ENCODE measurements at places on chromosomes 1 and 21.

- no peak for DNase-seq
These were observed 72.9 kb downstream of the SYT6 start for GRCh38 chr1:114080511-114081436.

DNA sequence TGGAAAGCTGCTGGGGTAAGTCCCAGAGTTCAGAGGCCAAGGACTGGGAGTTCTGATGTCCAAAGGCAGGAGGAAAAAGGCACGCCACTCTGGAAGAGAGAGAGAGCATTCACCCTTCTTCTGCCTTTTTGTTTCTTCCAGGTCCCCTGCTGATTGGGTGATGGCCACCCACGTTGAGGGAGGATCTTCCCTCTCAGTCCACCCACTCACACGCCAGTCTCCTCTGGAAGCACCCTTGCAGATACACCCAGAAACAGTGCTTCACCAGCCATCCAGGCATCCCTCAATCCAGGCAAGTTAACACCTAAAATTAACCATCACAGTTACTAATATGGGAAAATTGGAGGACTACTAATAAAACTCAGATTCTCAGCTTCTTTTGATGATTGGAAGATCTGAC lies 66.1 kb upstream of the PARP1 start:
- no peak for DNase-seq

DNA sequence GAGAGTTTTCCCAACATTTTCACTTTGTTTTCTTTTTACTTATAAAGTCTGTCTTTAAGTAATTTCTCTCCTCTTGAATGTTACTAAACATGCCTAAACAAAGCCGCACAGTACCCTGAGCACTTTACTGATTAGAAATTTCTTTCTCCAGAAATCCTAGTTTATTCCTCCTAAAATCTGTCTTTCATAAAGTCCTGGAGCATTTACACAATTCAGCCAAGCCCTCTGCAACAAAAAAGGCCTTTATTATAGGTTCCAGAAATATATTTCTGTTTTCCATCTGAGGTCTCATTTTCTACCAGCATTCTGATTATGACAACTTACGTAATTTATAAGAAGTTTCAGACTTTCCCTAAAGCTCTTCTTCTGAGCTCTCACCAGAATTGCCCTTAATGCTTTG lies 549.5 kb upstream of the OLFM3 start:
- DNase-seq: no peak

- DNase-seq: no peak
These were observed 17.8 kb upstream of the LRRC47 start for GRCh38 chr1:3814065-3814464.

DNA sequence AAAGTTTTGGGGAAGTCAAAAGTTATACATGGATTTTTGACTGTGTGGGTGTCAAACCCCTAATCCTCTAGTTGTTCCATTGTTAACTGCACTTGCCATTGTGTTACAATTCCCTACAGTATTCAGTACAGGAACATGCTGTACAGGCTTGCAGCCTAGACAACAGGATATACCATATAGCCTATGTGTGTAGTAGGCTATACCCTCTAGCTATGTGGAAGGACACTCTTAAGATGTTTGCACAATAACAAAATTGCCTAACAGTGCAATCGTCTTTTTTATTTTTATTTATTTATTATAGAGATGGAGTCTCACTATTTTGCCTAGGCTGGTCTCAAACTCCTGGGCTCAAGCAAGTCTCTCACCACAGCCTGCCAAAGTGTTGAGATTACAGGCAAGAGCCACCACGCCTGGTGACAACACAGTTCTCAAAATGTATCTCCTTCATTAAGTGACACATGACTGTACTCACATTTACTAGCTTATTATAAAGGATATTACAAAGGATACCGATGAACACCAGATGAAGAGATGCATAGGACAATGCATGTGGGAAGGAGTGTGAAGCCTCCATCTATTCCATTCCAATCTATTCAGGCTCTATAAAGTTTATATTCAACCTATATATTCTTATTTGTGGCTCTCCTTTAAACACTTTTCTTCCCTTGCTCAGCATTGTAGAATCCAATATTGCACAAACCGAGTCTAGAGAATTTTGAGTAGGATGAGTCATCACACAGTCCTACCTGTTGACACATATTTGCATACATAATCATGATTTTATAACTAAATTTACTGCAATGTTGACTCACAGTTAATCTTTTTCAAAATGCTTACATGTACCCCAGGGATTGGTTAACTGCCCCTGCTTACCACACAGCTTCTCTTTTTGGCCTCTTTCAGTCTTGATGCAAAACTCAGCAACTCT lies 28.4 kb upstream of the CEP350 start:
- no peak for DNase-seq

- no peak for DNase-seq
These were observed 39.8 kb downstream of the FAM78B start for GRCh38 chr1:166127003-166127402.

- no peak for DNase-seq
These were observed 106.9 kb downstream of the RIPK4 start for GRCh38 chr21:41659791-41660560.

DNA sequence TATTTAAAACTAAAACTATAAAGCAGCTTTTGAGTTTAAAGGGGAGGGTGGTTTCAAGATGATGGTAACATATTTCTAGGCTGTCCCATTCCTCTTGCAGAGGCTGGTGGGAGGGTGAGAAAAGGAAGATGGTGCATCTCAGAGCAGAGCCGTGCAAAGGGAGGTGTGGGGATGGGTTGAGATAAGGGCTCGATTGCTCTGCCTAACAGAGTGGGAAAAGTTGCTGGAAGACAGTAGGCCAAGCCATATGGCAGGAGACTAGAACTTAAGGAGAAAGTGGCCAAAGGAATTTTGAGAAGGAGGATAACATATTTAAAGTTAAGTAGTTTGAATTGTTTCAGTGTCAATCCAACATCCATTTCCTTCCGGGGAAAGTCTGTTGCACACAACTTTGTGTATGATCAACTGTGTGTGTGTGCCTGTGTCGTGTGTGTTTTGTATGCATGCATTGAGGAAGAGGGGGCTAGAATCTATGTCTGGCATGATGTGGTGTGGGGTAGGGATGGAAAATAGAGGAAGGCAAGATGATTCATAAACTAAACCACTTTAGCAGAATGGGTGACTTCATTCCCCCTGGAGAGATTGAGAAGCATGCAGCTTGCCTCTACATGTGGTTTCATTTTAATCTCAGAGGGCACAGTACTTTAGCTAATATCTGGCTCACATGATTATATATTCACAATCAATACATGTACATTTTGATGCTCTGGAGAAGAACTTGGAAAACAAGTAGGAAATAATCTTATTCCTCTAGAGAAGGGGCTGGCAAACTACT lies 145.0 kb upstream of the DNAH14 start:
- no peak for DNase-seq

DNA sequence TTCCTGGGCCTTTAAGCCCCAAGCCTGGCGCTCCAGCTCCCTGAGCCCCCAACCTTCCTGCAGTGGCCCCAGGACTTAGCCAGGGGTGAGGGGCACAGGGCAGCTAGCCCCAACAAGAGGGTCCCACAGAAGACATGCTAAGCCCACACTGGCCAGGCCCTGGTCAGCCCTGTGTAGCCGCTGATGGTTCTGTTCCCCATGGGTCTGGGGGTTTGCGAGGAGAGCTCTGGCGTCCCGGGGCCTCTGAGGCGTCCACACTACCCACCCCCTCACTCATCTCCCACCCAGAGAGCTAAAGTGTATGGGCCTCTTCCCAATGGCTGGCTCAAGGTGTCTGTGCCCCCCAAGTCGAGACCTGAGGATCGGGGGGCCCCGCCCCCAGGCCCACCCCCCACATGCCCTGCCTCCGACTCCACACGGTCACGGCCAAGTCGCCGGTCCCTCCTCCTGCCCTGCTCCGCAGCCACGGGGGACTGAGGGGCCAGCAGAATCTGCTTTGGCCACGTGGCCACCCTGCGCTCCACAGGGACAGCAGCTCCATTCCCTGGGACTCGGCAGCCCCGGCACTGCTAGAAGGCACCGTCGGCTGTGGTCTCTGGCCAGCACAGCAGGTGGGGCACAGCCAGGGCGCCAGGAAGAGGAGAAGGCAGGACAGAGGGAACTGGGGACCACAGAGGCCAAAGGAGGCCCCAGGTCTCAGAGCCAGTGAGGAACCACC lies 7.8 kb downstream of the TNFRSF18 start:
- DNase-seq: no peak

- no peak for DNase-seq
These were observed 71.0 kb upstream of the TRABD2B start for GRCh38 chr1:48068206-48068605.

- DNase-seq: no peak
These were observed 2.8 kb downstream of the RAB4A start for GRCh38 chr1:229273507-229274232.

DNA sequence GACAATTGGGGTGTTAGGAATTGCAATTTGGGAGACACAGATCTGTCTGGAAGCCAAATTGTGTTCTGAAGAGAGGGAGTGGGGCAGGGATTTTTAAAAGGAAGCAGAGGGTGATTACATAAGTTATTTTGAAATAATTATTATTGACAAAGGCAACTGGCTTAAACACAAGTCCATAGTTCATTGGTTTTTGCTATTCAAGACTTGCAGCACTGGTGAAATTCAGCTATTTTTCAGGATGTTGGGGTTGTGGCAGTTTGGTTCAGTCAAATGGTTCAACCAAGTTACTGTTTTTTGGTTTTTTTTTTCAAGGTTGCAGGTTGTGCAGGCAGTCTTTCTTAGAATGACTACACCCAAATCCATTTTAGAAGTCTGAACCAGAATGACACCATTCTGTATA lies 300.0 kb upstream of the DEPDC1 start:
- DNase-seq: no peak

GRCh38 chr1:151011154-151011850 lies 3.1 kb downstream of the PRUNE1 start:
- no peak for DNase-seq

DNA sequence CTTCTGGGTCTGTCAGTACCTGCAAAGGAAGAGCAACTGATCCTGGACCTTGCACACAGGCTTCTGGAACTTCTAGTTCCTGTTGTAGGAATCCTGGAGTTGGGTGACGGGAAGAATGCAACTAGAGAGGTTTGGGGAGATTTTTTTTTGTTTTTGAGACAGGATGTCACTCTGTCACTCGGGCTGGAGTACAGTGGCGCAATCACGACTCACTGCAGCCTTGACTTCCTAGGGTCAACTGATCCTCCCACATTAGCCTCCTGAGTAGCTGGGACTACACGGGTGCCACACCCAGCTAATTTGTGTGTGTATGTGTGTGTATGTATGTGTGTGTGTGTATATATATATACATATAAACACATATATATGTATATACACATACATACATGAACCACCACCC lies 18.8 kb downstream of the ENTREP3 start:
- no peak for DNase-seq

- no peak for DNase-seq
These were observed 5.6 kb upstream of the KPRP start for GRCh38 chr1:152752225-152752624.

DNA sequence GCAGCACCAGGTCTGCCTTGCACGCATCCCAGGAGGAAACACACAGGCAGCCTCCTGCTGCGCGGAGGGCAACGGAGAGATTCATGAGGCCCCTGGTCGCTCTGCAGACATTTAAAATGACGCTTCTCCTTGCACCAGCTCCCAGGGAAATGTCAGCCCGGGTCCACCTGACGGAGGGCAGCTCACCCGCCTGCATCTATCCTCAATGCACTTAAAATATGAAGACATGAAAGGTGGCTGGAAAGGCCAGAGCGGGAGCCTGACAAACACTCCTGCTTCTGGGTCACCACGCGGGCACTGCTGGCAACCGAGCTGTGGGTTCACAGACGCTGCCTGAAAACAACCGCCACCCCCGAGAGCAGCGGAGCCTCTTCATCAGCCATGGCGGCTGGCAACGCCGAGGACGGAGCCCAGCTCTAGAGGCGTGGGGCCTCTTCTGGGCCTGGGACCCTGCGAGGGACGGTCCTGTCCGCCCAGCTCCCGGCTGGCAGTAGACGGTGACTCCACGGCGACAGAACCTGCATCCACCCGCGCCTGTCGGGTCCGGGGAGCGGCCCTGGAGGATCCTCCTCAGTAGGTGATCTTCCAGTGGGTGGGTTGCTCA lies 22.7 kb downstream of the POFUT2 start:
- no peak for DNase-seq

- no peak for DNase-seq
These were observed 25.3 kb downstream of the TP53BP2 start for GRCh38 chr1:223820515-223820858.

- DNase-seq: peak; percentile 96
These were observed at the start of gene PBXIP1 for GRCh38 chr1:154955718-154956543. Gene PBXIP1, minus strand, starts transcription at chr1:154956099. Its CDS starts 2,378 bp downstream, at chr1:154953721.

DNA sequence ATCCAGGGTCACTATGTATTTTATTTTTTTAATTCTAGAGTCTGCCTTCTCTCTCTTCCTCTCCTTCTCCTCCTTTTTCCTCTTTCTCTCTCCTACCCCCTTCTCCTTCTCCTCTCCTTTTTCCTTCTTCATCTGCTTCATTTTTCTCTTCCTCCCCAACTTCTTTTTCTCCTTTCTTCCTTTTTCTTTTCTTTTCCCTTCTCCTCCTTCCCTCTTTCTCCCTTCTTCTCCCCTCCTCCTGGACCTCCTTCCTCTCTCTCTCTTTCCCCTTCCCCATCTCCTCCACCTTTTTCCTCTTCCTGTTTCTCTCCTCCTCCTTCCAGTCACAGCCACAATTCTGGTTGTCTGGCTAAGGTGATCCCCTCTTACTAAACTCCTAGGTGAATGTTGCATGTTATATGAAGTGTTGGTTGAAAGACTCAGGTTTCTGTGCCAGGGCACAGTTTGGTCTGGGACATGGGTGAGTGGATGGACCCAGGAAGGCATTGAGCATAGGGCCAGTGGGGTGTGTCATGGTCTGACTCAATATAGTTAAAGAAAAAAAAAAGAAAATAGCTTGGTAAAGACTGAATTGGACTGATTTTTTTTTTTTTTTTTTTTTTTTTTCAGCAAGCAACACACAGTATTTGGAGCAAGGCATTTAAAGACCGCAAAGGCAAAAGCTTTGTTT lies 266.9 kb downstream of the TGFB2 start:
- no peak for DNase-seq

DNA sequence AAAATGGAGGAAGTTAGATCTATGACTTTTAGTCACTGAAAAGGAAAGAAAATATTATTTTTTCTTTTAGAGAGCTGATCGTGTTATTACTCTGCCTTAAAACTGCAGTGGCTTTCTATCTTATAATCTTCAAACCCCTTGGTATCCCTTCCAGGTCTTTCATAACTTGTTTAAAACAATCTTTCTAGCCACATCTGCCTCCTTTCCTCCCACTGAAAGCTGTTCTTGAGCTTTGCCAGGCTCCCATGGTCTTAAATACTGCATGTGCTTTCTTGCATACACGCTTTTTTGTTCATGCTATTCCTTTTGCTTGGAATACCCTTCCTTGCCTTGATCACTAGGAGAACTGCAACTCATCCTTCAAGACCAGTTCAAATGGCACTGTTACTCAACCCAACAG lies 65.9 kb upstream of the GADD45A start:
- DNase-seq: no peak

GRCh38 chr1:55618199-55618598 lies 403.0 kb upstream of the USP24 start:
- no peak for DNase-seq

- no peak for DNase-seq
These were observed 24.8 kb upstream of the KCNE1 start for GRCh38 chr21:34536820-34537219.

GRCh38 chr1:31959521-31960340 lies 21.6 kb upstream of the PTP4A2 start:
- DNase-seq: no peak

All from CD4-positive, alpha-beta T cell treated with Interleukin-15 for 4 hours (primary cell).